ENCODE measurements at places on chromosomes 3 and 15.

DNA sequence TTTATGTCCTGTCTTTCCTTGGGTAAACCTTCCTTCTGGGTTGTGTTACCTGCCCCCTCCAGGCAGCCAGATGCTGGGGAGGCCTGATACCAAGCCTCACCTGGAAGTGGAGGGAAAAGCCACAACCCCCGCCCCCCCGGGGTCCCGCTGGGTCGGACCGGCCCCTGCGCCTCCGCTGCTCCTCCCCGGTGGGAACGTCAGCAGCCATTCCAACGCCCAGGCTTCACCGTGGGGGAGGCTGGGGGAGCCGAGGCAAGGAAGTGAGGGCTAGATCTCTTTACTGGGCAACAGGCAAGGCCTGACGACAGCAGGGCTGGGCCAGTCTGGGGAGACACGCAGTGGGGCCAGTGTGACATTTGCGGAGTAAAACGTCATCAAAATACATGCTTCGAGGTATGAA, 53.0 kb upstream of the SNRPA1 start:
- DNase-seq: peak; percentile 68

DNA sequence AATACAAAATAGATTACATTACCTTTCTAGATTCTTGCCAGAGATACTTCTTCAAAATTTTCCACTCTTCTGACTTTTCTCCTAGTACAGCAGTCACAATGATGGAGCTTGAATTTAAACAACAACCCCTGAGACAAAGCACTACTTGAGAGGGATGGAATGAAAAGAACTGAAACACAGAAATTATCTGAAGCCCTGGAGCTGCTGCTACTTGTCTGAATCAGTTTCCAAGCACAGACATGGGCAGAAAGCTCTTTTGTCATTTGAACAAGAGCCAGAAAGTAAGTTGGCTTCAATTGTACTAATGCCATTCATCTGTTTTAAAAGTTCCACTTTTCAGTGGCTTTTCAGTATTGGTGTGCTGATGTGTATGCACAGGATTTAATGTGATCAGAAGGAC, 718.5 kb upstream of the ARPP21 start:
- DNase-seq: no peak

- no peak for DNase-seq
Measured at GRCh38 chr3:94173673-94174434, 111.0 kb downstream of the NSUN3 start.

- DNase-seq: no peak
Measured at GRCh38 chr3:132117642-132118041, 82.8 kb upstream of the CPNE4 start.

- no peak for DNase-seq
Measured at GRCh38 chr3:57555306-57555705, 768 bp upstream of the PDE12 start.

DNA sequence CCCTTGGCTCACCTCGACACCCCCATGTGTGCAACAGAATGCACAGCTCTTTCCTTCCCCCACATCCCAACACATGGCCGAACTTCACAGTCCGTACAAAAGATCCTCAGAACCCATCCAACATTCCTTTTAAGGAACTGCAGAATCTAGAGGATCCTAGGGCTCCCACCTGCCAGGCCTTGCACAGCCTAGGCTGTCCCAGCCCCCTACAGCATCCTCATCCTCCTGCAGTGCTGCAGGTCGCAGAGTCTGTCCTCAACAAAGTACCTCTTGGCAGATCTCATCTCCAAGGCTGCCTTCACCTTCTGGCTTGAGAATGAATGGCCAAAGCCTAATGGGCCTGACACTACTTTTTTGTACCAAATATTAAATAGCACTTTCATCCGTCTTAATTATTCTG, 19.8 kb downstream of the PRR23E start:
- DNase-seq: peak; percentile 14

GRCh38 chr3:123919353-123919752, 35.2 kb upstream of the MYLK start:
- no peak for DNase-seq

GRCh38 chr3:51340013-51340829, 44.9 kb upstream of the MANF start:
- no peak for DNase-seq

GRCh38 chr15:40999190-40999589, 45.9 kb downstream of the CHAC1 start:
- no peak for DNase-seq

- DNase-seq: no peak
Measured at GRCh38 chr3:44557074-44557473, 2.1 kb downstream of the ZKSCAN7 start.

DNA sequence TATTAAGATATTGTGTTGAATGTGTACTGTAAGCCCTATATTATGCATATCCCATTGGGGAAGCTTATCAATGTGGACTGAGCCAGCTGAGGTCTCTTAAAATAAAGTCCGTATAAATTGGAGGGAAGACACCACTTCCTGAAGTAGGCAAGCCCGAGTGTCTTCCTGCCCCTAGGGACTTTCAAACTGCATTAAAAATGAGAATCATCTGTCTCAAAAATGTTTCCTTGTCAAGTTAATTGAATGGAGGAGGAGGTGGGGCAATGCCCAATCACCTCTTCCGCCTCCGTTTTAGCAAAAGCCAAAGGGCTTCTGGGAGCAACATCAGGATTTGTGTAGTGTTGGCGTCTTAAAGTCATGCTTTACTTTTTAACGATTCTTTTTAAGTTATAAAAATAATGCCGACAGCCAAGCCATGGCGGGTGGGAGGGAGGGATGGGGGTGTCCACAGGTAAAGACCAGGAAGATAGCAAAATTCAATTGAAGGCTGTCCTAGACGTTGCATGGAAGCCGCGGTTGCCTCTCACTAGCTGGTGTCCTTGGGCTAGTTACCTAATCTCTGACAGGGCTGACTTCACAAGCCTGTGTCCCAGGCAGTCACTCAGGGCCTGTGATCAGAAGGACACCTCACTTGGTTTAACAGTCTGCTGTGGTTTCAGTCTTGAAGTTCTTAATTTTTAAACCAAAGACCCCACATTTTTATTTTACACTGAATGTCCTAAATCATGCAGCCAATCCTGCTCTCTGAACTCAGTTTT, 524.9 kb upstream of the PROK2 start:
- no peak for DNase-seq

DNA sequence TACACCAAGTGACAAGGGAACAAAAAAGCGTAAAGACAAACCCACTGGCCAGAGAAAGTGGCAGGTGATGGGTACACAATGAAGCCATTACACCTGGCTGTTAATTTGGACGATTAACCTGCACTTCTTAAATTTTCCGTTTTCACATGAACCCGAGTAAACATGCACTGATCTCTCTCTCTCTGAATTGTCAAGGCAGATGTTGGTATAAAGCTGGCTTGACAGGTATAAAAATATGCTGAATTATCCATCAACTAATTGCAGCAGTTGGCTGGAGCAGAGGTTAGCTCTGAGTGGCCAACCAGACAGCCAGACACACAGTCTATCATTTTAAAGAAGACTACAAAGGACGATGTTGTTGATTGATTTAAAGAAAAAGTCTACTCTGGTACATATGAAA, 561.7 kb upstream of the ALCAM start:
- no peak for DNase-seq

GRCh38 chr3:158925828-158926494, 124.1 kb downstream of the MFSD1 start:
- no peak for DNase-seq

GRCh38 chr15:77889009-77889806, 188.3 kb downstream of the TBC1D2B start:
- no peak for DNase-seq

DNA sequence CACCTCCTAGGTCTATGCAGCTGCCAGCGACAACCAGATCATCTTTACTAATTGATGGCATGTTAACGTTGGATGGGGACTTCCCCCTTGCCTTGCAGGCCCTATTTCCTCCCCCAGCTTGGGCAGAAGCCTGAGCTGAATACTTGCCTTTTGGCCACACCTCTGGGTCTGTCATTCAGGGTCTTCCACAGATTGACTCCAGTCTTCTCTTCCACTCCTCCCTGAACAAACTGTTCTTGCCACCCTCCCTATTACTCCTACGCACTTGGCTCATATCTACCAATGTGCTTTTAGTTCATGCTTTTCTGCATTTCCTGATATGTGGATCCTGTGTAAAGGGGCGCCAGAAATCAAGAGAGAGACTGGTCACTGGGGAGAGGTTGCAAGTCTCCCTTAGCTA, 73.5 kb downstream of the DNASE1L3 start:
- DNase-seq: no peak

DNA sequence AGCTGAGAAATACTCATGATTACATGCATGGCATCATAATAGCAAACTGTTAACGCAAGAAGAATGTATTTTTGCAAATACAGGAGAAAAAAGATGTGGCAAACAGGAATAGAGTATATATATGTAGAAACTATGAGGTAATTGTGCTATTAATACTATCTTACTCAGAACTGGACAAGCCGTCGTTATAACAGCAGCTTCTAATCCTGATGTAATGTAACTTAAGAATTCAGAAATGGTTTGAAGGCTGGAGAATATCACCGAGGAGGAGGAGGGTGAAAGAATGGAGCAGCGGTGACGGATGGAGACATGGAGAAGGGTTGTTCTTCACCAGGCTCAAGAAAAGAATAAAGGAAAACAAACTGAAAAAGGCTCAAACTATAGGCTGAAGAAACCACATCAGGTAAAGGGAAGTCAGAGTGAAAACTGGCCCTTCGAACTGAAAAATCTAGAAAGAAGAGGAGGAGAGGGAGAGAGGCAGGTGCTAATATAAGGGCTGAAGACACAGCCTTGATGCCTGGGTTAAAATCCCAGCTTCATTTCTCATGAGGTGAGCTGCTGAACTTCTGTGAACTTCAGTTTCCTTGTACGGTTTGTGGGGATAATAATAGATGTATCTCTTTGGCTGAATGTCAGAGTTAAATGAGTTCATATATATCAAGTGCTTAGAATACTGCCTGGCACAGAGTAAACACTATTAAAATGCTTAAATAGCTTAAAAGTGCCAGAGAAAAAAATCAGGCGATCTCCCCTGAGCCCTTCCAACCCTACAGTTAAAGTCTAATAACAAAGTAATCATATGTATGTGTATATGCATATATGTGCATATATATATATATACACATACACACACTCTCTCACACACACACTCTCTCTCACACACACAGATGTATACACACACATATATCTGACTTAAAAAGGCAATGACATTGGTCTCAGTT, 43.9 kb downstream of the GOLIM4 start:
- no peak for DNase-seq

- DNase-seq: no peak
Measured at GRCh38 chr15:66850078-66850991, 148.3 kb downstream of the SMAD6 start.

GRCh38 chr3:41682996-41683395, 278.9 kb downstream of the ULK4 start:
- no peak for DNase-seq

DNA sequence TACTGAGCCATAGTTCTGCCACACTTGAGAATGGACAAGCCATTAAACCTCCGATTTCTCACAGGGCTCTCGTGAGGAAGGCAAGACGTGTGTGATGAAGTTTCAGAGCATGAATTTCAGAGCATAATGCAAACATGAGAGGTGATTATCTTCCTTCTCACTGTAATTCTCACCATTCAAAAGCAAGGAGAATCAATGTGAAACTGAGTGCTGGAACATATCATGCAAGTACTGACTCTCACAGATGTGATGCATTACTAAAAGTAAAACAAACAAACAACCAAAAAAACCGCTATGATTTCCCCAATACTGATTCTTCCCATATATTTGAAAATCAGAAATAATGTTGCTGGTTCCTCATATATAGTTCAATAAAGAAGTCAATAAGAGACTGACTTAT, 23.7 kb downstream of the P3H2 start:
- DNase-seq: no peak

DNA sequence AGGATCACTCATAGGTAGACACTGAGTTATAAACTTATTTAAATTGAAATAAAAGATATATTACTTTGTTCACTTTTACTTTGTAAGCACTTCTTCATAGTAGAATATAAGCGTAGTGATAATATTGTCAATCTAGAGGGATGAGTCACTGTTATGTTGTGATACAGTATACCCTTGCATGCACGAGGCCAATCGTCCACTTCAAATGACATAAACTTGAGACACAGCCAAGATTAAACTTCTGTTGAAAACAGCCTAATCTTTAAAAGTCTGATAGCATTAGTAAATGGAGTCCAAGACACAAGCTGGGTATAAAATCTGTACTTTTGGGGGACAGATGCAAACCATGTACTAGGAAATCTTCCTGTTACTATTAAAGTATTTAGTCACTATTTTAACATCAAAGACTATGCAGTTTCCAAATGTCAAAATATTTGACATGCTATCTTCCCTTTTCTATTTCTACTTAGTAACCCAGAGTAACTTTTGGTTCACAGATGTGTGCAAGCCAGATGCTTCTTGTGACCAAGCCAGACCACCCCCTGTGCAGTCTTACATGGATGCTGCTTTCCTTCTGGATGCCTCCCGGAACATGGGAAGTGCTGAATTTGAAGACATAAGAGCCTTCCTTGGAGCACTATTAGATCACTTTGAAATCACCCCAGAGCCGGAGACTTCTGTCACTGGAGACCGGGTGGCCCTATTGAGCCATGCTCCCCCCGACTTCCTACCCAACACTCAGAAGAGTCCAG, 85.3 kb downstream of the PIK3R4 start:
- DNase-seq: no peak

DNA sequence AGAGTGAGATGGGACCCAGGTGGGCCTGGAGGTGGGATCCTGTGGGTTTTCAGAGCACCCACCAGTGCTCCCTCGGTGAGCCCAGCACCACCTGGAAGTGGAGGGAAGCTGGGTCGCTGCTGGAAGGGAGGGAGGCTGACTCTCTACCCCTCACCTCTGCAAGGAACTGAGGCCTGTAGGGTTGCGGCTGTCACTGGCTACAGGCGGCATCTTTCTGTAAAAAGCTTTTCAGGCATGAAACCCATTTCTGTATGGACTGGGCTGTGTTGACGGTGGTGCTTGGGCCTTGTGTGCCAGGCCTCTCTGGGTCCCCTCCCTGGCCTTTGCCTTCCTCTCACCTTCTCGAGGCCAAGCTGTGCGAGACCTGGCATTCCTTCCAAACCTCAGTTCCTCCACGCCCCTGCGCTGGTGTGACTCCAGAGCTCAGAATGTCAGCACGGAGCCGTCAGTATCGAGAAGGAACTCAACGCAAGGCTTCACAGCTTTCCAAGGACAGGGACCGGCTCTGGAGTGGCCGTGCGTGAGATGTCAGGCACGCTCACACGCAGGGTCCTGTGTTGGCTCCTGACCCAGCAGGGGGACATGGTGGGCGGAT, 16.6 kb downstream of the ABTB1 start:
- DNase-seq: no peak

DNA sequence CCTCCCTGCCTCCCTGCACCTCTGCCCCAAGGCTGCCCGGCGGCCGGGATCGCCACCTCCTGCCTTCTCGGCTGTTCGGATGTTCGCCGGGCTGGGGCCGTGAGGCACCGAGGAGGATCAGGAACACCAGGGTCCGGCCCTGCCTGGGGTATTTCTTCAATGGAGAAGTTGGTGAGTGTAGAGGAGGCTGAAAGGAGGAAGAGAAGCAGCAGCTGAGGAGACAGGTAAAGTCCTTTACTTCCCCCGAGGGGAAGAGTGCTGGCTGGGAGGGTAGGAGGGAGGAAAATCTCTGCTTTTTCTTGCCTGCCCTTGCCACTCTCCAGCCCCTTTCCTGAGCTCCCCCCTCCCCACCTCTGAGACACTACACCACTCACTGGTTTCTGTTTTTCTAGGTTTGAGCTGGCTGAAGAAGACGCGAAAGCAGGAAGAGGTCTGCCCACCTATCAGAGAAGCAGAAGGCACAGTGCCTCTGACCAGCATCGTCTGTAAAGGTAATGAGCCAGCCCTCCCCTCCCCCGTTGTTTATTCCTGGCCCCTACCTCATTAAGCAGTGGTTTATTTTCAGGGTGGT, 519 bp downstream of the ASB7 start:
- DNase-seq: peak; percentile 39

Measured in H7 (cell line).